ENCODE measurements at places on chromosomes 2 and 18.

- no peak for DNase-seq
Observed at GRCh38 chr18:12420821-12421421, 13.2 kb downstream of the PRELID3A start.

- DNase-seq = no peak
Observed at GRCh38 chr2:14194233-14194632, 438.3 kb upstream of the LRATD1 start.

- DNase-seq = no peak
Observed at GRCh38 chr2:108370080-108370479, 7.7 kb upstream of the SULT1C4 start.

GRCh38 chr2:147368306-147368705 lies 476.5 kb upstream of the ACVR2A start:
- DNase-seq = no peak

- no peak for DNase-seq
Observed at GRCh38 chr2:58289029-58289428, 47.9 kb upstream of the FANCL start.

DNA sequence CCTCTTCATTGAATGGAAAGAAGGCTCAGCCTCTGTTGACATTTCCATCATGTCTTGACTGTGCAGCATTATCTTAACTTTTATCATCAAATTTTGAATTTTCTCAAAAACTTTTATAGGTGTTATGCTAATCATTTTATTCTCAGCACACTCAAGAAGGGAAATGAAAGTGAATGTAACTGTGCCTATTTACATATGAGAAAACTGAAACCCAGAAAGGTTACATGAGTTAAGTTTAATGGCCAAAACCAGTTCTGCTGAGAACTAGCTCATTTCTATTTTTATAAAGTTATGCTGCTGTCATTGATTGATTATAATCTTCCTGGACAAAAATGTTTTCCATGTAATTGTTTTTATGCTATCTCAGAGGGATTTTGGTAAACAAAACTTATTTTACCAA lies 618.8 kb upstream of the NRXN1 start:
- DNase-seq = no peak

- DNase-seq = no peak
Observed at GRCh38 chr2:69765096-69765380, 23.1 kb downstream of the ANXA4 start.

DNA sequence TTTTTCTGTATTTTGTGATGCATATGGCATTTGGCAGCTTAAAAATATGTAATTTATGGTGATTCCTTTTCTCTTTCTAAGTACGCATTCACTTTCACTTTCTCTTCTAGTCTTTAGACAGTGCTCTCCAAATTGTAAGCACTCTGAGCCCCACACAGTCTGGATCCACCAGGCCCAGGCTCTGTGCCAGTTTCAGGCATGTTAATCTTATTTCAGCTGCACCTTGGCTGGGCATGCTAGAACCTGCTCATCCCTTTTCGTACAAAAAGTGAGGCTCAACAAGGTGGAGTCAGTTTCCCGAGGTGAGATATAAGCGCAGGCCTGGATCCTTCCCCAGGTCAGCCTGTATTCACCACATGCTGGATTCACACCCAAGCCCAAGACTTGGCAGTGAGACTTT lies 203.9 kb downstream of the MTX2 start:
- DNase-seq = no peak

DNA sequence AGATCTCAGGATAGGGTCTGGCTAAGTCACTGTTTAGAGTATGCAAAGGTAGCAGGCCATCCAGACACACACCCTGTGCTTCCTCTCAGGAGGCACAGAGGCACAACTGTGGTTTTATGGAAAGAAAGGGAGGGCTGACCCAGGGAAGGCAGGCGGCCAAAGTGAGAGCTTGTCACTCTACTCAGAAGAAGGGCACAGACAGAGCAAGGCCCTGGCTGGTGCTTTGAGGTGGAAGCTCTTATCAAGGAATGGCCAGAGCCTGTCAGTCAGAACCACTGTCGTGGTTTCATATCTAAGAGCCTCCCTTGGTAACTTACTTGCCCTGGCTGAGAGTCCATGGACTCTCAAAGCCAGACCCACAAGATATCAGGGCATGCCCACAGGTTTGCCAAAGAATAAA lies 40.7 kb downstream of the SLC9A2 start:
- DNase-seq = no peak

- DNase-seq = no peak
Observed at GRCh38 chr2:200297989-200298388, 8.5 kb upstream of the SPATS2L start.

GRCh38 chr2:152330235-152330866 lies 4.6 kb upstream of the FMNL2 start:
- DNase-seq = no peak

DNA sequence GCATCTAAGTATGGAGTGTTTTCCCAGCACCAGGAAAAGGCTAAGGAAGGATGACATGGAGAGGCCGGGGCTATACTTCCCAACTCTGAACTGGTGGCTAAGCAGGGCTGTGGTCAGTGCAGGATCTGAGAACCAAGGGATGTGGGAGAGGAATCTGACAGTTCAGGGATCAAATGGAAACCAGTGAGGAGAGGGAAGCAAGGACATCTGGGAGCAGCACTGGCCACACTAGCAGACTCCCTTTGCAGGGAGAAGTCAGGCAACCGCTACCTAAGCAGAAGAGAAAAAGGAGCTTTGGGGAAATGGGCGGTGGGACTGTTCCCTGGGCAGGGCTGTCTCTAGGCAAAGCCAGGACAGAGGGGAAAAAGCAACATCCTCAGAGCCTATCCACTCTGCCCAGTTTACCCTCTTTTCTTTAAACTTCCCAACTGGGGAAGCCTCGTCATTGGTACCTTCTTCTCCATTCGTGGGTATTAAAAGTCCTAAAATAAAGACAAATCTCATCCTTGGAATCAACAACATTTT lies 105.8 kb upstream of the MEIS1 start:
- DNase-seq = no peak

DNA sequence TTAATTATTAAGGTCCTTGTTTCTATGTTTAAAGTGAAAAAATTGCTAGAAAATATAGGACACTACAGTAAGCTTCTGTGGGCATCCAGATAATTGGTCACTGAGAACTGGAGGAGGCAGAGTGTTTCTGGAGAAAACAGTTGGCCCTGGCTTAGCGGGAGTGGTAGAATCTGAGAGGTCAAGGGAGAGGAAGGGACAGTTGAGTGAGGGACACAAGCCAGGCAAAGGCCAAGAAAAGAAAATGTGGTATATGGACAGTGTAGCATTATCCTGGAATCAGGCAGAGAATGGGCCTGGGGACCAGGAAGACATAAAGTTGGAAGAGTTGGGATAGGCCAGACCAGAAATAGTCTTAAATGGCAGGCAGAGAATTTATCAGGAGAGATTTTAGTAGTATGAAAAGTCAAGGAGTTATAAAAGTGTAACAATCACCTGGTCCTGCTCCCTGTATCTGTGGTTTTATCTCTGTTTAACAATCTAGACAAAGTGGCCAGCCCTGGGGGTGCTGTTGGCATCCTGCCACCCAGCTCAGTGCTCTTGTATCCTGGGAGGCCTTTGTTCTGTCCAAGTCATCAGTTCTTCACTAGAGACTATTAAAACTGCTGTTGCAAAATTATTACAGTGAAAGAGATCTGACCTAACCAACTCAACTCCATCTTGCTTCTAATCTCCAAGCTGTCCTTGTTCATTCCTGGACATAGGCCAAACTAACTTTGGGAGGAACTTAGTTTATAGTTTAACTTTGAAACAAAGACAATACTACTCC lies 15.4 kb upstream of the MSGN1 start:
- no peak for DNase-seq

GRCh38 chr18:76055578-76055977 lies 439.5 kb downstream of the ZNF516 start:
- DNase-seq = no peak

DNA sequence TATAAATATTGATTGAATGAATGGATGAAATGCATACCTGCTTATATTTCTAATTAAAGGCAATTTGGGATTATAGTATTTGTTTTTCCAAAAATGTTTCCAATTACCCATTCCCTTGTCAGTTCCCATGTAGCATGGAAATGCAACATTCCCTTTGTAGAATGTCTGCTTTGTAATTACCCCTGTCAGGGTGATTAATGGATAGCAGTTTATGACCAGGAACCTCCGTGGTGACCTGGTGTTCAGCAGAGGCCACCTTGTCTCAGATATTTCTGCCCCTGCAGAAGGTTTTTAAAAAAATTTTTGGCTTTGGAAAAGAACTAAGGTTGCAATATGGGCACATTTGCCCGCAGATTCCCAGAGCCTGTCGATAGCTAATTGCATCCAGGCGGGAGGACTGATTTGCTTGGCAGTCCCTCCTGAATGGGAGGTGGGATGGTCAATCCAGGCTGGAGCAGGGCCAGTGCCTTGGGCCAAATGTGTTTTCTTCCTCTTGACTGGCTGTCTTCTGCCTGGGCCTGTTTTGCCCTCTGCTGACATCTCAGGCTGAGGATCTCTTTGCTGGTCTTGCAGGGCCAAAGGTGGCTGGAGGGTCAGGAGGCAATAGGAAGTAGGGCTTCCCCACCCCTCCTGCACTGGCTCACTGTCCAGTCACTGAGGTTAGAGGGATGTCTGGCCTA lies 82.1 kb downstream of the TMEM182 start:
- no peak for DNase-seq

GRCh38 chr2:218266316-218266979 lies 3.5 kb downstream of the AAMP start:
- DNase-seq = no peak

DNA sequence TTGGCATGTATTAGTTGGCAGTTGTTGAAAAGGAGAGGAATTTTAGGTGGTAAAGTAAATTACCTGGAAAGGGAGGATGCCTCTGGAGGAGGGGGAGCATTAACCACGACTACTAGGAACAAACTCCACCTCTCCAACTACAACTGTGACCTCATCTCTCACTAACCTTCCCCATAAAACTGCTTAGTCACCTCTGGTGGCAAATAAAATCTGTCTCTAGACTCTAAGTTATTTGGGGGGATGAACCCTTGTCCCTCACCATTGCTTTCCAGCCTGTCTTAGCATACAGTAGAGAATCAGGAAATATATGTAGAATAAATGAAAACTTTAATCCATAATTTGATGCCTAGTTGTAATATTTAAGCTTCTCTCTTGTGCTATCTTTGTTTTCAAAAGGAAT lies 27.6 kb upstream of the MYO1B start:
- no peak for DNase-seq

DNA sequence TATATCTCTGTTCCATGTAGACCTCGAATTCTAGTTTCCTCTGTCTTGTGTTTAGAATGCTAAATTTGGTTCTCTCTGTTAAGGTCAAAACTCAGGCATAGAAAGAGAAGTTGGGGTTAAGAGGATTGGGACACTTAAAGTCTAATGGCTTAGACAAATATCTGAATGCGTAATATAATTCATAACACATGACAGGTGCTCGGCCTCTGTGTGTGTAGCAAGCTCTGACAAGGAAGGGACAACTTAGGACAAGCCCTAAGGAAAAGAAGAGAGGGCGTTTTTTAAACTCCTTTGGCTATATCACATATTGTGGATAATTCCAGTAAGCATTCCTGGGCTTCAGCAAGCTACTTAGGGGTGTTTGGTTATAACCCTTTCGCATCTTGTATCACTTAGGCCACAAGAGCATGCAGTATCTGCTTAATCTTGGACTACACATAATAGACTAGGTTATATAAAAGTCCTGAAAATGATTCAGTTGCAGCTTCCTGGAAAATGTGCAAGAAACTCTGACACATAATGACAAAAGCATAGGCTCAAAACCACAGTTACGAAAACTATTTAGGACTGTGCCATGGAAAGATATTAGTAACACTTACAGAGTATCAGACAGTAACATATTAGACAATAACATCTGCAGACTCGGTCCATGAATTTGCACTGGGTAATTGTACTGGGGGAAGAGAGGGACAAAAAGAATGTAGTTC lies 16.1 kb upstream of the CREB1 start:
- no peak for DNase-seq

DNA sequence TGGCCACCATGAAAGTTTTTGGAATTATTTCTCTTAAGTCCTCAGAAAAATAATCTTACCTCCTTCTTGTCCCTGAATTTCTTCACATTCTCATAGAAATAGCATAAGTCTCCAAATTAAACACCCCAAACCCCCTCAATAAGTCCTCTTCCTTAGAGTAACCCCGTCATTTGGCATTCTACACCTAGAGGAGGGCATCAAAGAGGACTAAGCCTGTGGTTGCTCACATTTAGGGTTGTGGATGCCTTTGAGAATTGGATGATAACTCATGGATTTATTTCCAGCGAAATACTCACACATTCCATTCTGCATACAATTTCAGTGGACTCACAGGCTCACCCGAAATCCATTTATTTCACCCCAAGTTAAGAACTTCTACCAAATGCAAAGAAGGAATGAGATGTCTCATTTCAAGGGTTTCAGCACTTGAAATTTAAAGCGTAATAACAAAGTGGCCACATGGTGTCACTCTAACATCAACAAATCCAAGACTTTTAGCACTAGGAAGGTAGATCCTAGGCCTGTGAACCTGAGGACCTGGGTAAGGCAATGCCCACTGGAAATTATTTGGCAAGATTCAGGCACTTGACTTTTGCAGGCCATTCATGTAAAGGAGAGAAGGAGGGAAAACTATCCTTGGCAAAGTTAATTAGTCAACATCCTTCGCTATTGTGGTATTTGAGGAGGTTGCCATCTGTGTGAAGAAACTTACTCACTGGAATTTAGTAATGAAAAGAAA lies 24.6 kb downstream of the DYTN start:
- no peak for DNase-seq

GRCh38 chr2:191166111-191166755 lies 15.4 kb upstream of the STAT4 start:
- no peak for DNase-seq

GRCh38 chr2:129722306-129723019 lies 257.0 kb upstream of the RAB6C start:
- no peak for DNase-seq

GRCh38 chr2:47897883-47898731 lies 8.2 kb downstream of the FBXO11 start:
- DNase-seq = no peak

DNA sequence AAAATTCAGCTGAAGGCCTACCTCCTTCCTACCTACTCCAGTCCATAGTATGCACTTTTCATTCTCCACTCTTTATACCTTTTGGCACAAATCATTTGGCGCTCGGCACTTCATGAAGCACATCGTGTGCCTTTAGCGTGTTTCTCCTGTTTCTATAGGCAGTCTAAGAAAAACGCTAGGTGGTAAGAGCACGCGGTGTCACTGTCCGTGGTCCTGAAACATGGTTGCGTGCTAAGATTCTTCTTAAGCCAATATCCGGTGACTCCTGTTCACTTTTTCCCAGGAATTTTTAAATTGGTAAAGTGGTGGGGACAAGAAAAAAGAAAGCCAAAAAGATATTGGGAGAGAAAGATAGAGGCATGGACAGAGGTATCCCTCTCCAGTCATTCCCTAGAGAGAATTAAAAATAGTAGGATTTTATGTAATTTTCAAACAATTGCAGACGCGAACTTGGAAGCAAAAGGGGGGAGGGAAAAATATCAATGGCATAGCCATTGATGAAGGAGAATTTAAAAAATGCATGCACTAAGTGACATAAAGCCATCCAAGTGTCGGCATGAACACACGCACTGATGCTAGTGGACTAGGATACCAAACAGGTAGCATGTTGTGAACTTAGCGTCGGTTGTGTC lies 1.4 kb upstream of the CTNNA2 start:
- no peak for DNase-seq
